CD4-positive, alpha-beta T cell treated with Interleukin-17A for 1 hour (primary cell): ENCODE measurements at places on chromosomes 16 and 17.

DNA sequence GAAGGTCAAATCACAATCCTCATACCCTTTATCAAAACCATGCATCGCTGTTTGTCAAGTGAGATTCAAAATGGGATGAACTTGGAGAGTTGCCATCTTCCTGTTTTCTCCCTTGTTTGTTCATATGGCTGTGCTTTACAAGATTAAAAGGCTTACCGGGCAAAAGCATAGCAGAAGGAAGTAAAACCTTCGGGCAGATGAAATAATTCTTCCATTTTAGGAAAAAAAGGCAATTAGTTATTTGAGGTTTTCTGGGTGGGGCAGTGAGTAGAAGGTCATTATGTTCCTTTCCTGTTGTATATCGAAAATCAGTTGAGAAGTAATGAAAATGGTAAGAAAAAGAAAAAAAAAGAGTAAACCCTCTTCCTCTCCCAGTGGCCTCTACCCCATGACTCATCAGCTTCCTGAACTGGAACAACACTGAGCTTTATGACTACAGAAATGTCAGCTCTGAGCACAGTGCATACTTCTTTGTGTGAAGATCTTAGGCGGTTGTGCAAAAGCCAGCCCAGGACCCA, 369.2 kb downstream of the CDH13 start:
- DNase-seq = no peak

GRCh38 chr16:1938316-1938715, 4.7 kb downstream of the MSRB1 start:
- peak; percentile 13 for DNase-seq

GRCh38 chr17:20214794-20215193, 205.6 kb downstream of the SPECC1 start:
- DNase-seq = no peak

GRCh38 chr16:25501530-25502255, 190.1 kb upstream of the HS3ST4 start:
- DNase-seq = no peak

DNA sequence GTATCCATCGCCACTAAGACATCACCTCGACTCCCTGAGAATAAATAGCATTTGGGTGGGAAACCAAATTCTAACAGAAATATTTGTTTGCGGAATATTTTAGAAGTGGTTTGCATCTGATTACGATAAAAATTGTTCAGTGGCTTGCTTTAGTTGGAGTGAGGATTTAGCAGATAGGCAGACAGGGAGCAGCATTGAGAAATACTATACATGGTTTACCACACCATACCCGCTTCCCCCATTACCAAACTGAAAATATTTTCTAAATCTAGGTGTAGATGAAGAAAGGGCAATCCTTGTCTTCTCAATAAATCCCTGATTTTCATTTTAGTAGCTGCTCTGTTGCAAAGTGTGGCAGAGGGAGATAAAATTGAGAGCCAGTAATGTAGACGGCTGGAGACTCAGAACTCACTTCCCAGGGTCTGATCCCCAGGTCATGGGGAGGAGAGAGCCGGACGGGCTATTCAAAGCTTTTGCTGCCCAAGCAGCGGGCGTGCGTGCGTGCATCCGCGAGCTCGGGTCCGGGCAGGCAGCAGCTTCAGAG, 808 bp upstream of the BAHCC1 start:
- no peak for DNase-seq

GRCh38 chr16:48507391-48507790, 102.6 kb downstream of the N4BP1 start:
- no peak for DNase-seq

GRCh38 chr17:55451203-55451641, 29.6 kb upstream of the MMD start:
- DNase-seq = no peak

DNA sequence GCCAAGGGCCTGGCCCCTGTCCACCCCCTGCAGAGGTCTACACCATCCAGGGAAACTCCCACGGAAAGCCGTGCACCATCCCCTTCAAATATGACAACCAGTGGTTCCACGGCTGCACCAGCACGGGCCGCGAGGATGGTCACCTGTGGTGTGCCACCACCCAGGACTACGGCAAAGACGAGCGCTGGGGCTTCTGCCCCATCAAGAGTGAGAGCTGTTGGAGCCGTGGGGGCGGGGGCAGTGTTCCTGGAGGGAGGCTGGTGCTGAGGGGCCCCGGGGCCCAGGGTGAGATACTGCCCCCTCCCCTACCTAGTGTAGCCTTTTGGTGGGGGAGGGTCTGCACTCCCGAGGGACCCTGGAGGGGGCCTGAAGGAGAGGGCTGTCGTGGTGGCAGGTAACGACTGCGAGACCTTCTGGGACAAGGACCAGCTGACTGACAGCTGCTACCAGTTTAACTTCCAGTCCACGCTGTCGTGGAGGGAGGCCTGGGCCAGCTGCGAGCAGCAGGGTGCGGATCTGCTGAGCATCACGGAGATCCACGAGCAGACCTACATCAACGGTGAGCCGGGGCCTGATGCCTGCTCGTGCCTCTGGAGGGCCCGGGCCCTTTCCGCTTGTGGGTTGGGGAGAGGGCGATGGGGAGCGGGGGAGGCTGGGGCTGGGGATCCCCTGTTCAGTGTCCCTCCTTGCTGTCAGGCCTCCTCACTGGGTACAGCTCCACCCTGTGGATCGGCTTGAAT, 38.8 kb downstream of the MRC2 start:
- no peak for DNase-seq

- no peak for DNase-seq
These were observed 69.8 kb downstream of the NT5M start for GRCh38 chr17:17372856-17373520.

GRCh38 chr17:83077411-83077810, 2.0 kb upstream of the METRNL start:
- no peak for DNase-seq

- DNase-seq = peak; percentile 75
These were observed 6.9 kb downstream of the PHOSPHO1 start for GRCh38 chr17:49223517-49224197.

DNA sequence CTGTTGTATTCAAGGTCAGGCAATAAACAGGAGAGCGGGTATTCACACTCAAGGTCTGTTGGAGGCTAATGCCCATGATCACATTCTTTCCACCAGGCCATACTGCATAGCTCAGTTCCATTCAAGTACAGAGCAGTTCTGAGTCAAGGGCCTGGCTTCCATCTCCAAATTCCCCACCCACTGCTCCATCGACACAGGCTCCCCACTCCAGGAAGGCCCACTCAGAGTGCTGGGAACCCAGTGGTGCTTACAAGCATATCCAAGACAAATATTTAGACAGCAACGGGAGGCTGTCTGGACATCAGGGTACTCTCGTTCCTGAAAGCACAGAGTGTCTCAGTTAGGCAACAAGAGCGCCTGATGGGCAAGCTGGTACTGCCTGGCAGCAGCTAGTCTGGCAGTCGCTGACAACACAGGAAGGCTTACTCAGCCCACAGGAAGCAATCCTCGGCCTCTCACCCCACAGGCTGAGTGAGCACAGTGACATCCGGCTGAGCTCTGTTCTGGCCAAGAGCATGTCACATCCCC, 40.9 kb downstream of the RFFL start:
- peak; percentile 82 for DNase-seq

DNA sequence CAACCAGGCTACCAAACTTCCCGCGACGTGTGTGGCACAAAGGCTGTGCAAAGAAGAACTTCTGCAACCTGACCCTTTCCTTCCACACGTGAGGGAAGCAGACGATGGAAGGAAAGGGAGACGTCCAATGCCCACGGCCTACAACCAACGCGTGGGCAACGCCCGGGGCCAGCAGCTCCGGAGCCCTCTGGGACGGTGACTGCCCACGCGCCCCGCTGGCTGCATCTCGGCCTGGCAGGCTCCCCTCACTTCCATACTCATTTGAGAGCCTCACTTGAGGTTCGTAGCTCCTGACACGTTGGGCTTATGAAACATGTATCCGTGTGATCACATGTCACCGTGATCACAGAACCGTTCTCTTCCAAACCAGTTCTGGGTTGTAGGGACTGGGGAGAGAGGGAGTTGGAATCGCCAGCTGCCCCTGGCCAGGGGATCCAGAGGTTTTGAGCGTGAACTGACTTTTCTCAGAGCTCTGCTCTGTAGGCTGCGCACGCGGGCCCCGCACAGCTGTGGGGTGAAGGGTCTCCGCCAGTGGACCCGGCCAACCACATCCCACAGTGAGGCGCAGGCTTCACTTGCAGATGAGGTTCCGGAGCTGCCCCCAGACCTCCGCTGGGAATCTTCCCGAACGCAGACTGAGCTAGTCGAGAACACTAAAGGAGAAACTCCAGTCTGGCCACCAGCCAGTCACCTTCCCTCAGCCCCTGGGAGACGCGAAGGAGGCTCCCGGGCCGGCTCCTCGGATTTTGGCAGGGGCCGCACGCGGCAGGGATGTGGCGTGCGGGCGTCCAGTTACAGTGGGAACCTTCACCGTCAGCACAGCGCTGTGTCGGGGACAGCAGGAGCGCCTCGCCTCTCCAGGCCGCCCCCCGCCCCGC, 1.0 kb downstream of the LMF1 start:
- DNase-seq = no peak

- no peak for DNase-seq
These were observed 126.0 kb downstream of the HS3ST3A1 start for GRCh38 chr17:13475574-13476223.

DNA sequence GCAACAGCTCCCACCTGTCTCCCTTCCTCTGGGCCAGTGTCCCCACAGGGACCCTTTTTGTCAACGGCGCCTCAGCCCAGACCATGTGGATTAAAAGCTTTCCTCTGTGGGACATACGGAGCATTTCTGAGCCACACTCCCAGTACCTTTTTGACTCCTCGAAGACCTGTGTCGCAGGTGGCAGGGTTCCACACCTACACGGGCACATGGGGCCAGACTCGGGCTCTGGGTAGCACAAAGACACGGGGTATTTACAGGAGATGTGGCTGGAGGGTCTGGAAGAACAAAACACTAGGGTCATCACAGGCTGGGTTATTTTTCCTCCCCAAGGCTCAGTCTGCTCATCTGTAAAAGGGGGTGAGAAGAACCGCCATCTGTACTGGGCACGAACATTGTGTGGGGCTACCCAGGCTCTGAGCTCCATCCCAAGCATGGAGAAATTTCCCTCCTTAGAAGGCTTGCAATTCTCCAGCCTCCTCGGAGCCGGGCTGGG, 32.5 kb upstream of the SNN start:
- no peak for DNase-seq

DNA sequence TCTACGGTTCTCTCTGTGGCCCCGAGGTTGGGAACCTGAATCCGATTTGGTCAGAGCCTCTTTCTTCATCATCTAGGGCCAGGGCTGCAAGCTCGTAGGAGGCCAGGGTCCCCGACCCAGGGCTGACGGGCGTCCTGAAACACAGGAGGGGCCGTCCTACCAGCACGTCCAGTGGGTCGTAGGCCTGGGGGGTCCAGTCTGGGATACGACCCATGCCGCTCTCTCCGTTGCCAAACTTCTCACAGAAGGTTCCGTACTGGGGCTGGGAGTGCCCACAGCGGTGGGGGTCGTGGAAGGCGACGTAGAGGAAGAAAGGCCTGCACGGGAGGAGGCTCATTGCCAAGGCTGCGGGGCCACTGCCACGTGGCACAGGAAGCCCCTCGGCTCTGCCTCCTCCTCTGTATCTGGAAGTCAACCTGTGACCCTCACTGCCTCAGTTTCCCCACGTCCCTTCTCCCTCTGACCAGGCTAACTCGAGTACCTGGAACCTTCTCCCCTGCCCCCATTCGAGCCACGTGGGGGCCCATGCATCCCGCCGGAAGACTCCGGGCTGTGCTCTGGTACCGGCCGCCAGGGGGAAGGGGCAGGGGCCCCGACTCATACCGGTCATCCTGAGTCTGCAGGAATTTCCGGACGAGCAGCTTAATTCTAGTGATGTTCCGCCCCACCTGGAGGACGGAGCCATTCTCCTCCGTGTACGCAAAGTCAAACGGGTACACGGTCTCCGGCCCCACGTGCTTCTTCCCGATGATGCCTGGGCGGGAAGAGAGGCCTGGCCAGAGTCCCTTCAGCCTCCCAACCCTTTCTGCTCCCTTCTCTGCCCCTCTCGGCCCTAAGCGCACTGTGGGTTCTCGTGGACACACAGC, 5.9 kb downstream of the SGSH start:
- no peak for DNase-seq

GRCh38 chr16:28167730-28168129, 44.0 kb downstream of the XPO6 start:
- DNase-seq = no peak

- no peak for DNase-seq
These were observed 13.7 kb upstream of the OSGIN1 start for GRCh38 chr16:83939266-83939855.

GRCh38 chr17:49110509-49110908, 22.1 kb upstream of the B4GALNT2 start:
- no peak for DNase-seq

DNA sequence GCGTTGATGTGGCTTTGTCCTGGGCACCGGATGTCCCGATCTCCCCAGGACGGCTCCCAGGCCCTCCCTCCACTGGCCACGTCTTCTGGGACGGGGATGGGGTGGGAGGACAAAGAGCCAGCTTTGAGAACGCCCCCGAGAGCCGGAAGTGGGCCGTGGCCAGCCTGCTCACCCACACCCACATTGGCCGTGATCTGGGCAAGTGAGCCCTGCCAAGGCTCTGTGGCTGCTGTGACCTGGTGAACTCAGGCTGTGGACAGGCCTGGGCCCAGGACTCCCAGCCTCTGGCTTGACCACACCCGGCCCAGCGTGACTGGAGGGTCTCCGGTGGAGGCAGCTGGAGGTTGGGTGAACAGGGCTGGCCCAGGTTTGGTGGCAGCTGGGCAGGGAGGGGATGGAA, 3.3 kb downstream of the CDH15 start:
- DNase-seq = no peak

DNA sequence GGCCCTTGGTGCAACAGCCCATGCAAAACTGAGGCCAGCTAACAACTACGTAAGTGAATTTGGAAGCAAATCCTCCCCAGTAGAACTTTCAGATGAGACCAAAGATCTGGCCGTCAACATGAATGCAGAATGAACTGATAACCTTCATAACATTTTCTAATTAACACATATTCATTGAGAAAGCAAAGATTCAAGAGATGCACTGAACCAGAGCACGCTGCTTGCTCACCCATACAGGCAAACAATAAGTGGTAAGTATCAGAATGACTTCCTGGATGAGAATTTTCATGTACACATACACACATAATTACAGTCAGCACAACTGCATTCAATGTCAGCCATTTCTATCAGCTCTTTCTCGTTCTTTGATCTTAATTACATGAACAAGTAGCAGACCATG, 30.6 kb downstream of the XYLT1 start:
- no peak for DNase-seq

- no peak for DNase-seq
These were observed 414.4 kb downstream of the WWOX start for GRCh38 chr16:78513838-78514237.

GRCh38 chr16:30401768-30402425, 5.5 kb upstream of the ZNF771 start:
- no peak for DNase-seq

GRCh38 chr17:44779211-44780025, 20.6 kb downstream of the ADAM11 start:
- DNase-seq = peak; percentile 84
